Endodermal cell (in vitro differentiated cells): ENCODE measurements at places on chromosomes 16 and 17. TPM values are rescaled to one million over a fixed set of nuclear protein-coding genes. Genes with fewer than 3 reads are reported as not detected.
A peak's percentile ranks its signal among the peaks of the same experiment; 100 is the strongest.

DNA sequence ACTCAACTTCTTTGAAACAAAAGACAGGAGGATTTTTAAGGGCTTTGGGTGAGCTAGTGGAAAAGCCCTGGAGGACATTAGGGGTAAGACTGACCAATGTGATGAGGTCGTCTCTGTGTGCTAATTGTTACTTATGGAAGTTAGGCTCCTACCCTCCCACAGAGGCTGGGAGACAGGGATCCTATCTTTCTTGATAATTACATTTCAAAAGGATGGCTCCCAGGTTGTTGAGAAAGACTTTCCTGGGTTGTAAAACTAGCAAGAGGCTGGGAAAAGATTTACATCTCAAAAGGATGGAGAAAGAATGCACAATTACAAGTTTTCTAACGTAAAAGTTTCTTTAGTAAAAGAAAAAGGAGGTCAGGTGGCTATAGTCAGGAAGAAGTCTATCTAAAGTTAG, 605.8 kb upstream of the GOT2 start:
- H3K36me3 ChIP-seq = no peaks in the 10 kb centered on the region
- no peak overlapping the region for H3K4me3 ChIP-seq

DNA sequence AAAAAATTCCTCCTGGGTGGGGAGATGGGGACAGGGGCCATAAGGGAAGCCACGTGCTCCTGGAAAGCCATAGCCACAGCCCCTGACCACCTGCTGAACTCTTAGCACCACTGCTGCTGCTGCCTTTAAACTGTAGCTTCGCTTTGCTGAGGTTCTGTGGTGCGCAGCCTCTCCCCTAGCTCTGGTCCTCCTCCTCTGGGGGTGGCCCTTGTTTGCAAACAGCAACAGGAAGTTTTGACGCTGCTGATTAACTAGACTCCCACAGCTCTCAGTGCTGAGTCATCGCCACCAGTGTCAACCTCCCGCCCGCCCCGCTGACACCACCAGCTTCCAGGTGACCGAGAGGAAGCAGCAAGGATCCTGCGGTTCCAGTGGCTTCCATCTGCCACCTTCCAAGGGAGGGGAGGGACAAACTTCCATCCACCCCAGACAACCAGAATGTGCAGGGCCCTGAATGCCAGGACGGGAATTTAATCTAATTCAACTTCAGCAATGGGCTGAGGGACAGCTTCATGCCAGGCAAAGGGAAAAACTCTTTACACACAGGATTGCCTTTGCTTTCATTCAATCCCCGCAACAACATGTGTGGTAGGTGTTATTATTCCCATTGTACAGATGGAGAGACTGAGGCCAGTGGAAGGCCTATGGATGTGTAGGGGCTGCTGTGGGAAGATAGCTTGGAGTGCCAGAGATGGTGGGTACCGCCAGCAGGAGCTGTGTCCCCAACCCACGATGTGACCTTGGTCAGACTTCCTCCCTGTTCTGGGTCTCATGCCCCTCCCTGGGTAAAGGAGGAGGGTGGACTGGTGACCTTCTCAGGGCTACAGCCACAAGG, 8.1 kb upstream of the KIFC3 start:
- no peaks in the 10 kb centered on the region for H3K27me3 ChIP-seq
- DNase-seq = peak; percentile 97
- no peak overlapping the region for H3K4me3 ChIP-seq

DNA sequence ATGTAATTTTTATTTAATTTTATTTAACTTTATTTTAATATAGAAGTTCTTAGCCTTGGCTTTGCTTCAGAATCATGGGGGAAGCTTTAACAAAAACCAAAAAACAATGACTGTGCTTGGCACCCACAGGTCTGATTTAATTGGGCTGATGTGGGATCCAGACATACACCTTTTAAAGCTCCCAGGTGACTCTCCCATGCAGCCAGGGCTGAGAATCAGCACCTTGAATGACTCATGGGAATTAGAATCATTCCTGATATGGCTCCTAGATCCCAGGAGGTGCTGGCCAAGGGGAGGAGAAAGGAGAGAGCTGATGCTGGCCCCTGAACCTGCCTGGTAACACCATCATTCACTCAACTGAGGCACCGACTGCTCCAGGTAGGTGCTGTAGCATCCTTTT, 240.7 kb downstream of the PARN start:
- H3K27ac ChIP-seq = no peak overlapping the region
- no peaks in the 10 kb centered on the region for H3K27me3 ChIP-seq
- no peak for DNase-seq

CSF3 gene
- not detected in 3 replicates for total RNA-seq

GRCh38 chr16:49466529-49466831, 92.9 kb downstream of the C16orf78 start:
- no peak overlapping the region for H3K27ac ChIP-seq
- no peaks in the 10 kb centered on the region for H3K4me1 ChIP-seq
- H3K27me3 ChIP-seq = peaks cover 13% of the 10 kb centered on the region
- peak; percentile 27 for DNase-seq
- H3K36me3 ChIP-seq = no peaks in the 10 kb centered on the region

DNA sequence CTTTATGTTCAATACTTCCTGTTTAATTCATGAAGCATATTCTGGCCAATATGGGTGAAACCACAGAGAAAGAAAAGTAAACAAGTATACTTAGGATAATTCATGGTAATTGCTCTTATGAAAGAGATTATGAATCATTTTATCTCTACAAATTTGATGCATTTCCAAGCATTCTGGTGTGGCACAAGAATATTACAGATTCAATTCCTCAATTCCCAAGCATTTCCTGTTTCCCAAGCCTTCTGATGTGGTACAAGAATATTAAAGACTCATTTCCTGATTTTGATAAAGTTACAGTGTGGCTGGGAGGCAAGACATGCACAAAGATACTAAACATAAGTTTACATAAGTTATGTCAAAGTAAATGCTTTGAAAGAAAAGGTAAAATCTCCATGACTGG, 126.1 kb upstream of the NUDT7 start:
- DNase-seq = no peak
- H3K4me3 ChIP-seq = no peak overlapping the region
- H3K4me1 ChIP-seq = no peaks in the 10 kb centered on the region

HSD17B1 gene
- total RNA-seq = 2.3 and 2.4 TPM in 2 replicates

GRCh38 chr17:57662041-57662440, 83.1 kb downstream of the CCDC182 start:
- peaks cover 6% of the 10 kb centered on the region for H3K4me1 ChIP-seq
- no peak for DNase-seq
- H3K27me3 ChIP-seq = no peaks in the 10 kb centered on the region
- H3K36me3 ChIP-seq = peaks cover 5% of the 10 kb centered on the region

DNA sequence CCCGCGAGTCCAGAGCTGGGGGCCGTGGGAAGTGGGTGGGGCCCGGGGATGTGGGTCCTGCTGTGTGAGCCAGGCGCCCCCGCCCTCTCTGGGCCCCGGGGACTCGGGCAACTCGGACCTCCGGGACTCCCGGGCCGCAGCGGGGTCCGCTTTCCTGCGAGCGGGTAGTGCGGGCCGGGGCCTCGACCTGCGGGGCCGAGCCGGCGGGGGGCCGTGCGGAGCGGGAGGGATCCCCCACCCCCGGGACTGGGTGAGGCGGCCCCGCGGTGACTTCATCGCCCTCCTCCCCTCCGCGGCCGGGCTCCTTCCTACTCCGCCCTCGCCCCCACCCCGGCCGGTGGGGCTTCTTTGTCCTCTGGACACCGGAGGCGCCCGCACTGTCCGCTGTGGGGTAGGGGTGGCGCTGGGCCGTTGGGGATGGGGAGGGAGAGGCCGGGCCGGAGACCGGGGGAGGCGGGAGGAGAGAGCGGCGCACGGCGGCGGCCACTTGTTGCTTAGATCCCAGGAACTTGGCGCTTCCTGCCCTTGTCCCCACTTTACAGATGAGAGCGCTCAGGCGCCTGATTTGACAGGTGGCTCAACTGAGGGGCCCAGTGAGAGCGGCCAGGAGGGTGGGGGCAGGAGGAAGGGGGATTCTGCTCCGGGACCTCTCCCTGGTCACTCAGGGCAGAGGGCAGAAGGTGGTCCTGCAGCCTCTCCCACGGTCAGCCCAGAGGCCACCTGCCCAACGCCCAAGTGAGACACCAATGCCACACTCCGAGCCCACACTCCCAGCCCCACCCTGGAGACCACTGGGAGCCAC, 874 bp downstream of the CMTM3 start:
- H3K27me3 ChIP-seq = no peaks in the 10 kb centered on the region
- H3K4me1 ChIP-seq = peaks cover 12% of the 10 kb centered on the region
- H3K36me3 ChIP-seq = peaks cover 33% of the 10 kb centered on the region

UNC13D gene
- total RNA-seq = 6.3 to 7.5 TPM (median 6.7 TPM) in 3 replicates

DNA sequence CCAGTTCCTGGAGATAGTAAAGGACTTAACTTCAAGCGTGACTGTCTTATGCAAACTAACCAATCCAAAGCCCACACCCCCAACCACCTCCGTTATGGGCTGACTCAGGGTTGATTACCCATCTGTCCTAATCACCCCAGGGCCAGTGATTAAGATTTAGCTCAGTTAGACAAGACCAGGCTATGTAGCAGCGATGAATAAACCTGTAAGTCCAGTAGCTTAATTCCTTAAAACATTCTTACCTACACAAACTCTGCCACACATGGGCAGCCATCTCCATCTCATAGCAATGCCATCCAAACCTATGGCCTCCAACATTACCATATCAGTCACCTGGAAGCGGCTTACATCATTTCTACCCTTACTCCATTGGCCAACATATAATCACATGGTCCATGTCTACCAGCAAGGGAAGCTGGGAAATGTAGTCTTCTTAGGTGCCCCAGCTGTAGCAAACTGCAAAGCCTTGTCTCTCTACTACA, 266.7 kb downstream of the SHISA9 start:
- no peak overlapping the region for H3K27ac ChIP-seq
- H3K27me3 ChIP-seq = no peaks in the 10 kb centered on the region
- H3K4me1 ChIP-seq = peaks cover 8% of the 10 kb centered on the region
- no peak overlapping the region for H3K4me3 ChIP-seq
- DNase-seq = peak; percentile 73

DNA sequence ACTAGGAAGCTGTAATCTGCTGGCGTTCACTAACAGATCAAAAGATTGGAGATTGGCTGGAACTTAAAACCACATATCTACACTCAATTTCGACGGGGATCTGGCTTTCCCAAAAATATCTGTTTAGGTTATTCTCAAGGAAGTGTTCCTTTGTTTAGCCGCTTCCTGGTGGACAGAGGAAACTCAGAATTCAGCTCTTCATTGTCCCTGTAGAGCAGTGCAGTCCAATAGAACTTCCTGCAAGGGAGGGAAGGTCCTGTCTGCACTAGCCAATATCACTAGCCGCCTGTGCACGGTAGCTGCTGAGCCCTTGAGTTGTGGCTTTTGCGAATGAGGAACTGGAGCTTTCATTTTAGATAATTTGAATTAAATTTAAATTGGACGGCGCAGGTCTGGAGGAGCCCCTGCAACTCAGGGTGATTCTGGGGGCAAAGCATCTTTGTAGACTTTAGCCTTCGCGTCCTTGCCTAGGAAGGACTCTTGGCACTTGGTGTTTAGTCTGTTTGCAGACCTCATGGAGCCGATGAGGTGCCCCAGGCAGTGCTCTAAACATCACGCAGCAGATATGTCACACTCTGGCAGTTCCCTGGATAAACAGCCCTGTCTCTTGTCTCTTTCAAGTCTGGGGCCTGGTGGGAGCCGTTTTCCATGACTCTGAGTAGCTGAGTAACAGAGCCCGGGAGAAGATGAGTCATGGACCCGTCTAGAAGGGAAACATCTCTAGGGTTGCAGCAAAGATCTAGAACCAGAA, 122.2 kb downstream of the CCDC182 start:
- H3K4me3 ChIP-seq = no peak overlapping the region
- H3K36me3 ChIP-seq = peaks cover 4% of the 10 kb centered on the region

GRCh38 chr17:47465165-47465564, 65.7 kb upstream of the NPEPPS start:
- DNase-seq = no peak
- H3K4me3 ChIP-seq = no peak overlapping the region
- no peaks in the 10 kb centered on the region for H3K4me1 ChIP-seq
- no peaks in the 10 kb centered on the region for H3K27me3 ChIP-seq

- H3K27me3 ChIP-seq = no peaks in the 10 kb centered on the region
- H3K4me3 ChIP-seq = no peak overlapping the region
- H3K4me1 ChIP-seq = peaks cover 4% of the 10 kb centered on the region
- no peaks in the 10 kb centered on the region for H3K36me3 ChIP-seq
Measured at GRCh38 chr17:37818689-37819088, 73.8 kb upstream of the HNF1B start.

GRCh38 chr17:69916761-69917160, 158.3 kb upstream of the KCNJ16 start:
- no peak overlapping the region for H3K4me3 ChIP-seq
- no peaks in the 10 kb centered on the region for H3K36me3 ChIP-seq
- DNase-seq = no peak
- no peaks in the 10 kb centered on the region for H3K27me3 ChIP-seq
- H3K27ac ChIP-seq = no peak overlapping the region
